Fibroblast of skin of left quadriceps (primary cell): ENCODE measurements at places on chromosomes 1 and 21.

- DNase-seq: no peak
Measured at GRCh38 chr1:27648602-27649305, 13.8 kb upstream of the FGR start.

- no peak for DNase-seq
Measured at GRCh38 chr1:116374353-116375147, 1.5 kb downstream of the ATP1A1 start.

DNA sequence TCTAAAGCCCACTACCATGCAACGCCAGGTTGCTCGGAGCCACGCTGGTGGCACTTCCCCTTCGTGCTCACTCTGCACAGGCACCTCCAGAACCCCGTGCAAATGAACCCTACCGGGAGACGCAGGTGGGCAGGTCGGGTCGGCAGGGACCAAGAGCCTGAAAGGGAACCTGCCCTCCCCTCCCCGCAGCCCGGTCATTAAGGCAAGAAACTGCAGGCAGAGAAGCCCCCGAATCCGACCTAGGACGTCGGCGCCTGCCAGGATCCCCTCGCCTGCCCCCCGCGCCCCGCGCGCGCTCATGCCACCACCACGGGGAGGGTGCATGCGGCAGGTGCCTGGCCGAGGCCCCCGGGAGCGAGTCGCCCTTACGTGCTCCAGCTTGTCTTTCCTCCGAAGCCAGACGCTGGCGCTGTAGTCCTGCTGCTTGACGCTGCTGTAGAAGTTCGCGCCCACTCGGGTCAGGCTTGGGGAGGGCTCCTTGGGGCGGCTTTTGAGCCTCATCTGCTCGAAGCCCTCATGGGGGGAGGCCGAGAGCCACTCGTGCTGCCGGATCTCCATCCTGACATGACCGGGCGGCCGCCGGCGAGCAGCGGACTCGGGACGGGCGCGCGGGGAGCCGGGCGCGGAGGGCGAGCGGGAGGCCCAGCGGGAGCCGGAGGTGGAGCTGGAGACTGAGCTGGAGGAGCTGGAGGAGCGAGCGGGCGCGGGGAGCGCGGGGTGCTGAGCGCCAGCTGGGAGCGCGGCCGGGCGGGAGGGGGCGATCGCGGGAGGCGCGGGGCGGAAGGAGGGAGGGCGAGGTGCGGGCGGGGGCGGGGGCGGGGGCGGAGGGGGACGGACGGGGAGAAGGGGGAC is 552 bp downstream of the PLD5 start:
- DNase-seq: no peak

- DNase-seq: no peak
Measured at GRCh38 chr1:57376041-57376440, 47.8 kb downstream of the DAB1 start.

- DNase-seq: no peak
Measured at GRCh38 chr1:93468662-93469061, 20.7 kb downstream of the FNBP1L start.

DNA sequence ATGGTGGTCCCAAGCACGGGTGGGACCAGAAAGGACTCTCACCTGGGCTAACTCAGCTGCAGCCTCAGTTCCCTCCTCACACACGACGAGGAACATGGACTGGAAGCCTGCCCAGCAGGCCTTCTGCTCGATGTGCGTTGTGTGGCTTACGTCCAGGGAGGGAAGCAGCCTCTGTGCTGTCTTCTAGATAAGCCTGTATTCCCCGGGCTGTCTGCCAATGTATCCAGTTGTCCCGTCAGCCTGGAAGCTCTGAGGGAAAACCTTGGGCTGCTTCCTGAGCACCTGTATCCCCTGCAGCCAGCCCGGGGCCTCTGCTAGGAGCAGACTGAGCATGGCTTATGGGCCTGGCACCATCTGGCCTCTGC is 10.5 kb downstream of the PCSK9 start:
- no peak for DNase-seq

- DNase-seq: no peak
Measured at GRCh38 chr1:115126516-115126915, 37.2 kb upstream of the TSPAN2 start.

GRCh38 chr1:66996018-66996682 is 57.8 kb downstream of the SLC35D1 start:
- DNase-seq: peak; percentile 46

DNA sequence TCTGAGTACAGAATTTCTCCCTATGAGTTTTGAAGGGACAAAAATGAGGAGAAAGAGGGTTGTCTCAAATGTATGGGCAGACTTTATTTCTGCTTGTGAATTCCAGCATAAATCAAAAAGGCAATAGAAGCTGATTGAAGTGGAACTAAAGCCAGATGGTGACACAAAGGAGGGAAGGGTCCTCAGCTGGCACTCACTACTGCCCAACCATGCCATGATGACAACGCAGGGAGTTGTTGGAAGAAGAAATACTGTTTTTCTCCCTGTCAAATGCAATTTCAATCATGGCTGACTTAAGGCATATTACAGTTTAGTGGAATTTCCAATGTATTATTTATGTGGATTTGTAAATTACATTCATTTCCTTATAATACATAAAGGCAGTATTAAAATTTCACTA is 805.8 kb downstream of the ADGRL2 start:
- DNase-seq: no peak

GRCh38 chr21:34031835-34032370 is 41.5 kb upstream of the MRPS6 start:
- no peak for DNase-seq

DNA sequence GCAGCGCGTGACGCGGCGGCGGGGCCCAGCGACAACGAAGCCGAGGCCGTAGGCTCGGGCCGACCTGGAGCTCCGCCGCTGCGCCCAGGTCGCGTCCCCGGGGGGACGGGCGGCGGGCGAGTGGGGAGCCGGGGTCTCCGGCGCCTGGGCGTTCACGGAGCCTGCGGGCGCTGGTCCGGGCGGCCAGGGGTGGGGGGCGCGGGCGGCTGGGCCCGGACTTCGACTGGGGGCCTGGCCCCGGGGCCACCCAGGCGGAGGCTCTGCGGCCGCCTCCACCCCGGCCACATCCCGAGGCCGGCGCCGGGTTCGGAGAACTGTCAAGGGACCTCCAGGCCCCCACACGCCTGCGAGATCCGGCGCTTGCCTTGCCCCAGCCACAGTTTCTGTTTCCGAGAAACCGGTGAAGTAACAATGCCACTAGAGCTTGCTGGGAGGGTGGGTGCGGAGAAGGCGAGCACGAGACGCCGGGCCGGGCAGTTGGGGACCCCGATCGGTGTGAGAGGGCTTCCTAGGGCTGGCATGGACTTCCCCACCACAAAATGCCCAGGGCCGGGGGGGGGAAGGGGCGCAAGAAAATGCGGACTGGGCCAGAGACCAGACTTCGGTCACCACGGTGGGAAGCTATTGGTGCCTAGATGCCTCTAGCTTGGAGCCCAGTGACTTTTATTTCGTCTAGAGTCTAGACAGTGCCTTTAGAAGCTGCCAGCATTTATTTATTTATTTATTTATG is 501 bp downstream of the FBXO6 start:
- no peak for DNase-seq

GRCh38 chr1:183238071-183238470 is 52.0 kb downstream of the LAMC2 start:
- DNase-seq: peak; percentile 12

DNA sequence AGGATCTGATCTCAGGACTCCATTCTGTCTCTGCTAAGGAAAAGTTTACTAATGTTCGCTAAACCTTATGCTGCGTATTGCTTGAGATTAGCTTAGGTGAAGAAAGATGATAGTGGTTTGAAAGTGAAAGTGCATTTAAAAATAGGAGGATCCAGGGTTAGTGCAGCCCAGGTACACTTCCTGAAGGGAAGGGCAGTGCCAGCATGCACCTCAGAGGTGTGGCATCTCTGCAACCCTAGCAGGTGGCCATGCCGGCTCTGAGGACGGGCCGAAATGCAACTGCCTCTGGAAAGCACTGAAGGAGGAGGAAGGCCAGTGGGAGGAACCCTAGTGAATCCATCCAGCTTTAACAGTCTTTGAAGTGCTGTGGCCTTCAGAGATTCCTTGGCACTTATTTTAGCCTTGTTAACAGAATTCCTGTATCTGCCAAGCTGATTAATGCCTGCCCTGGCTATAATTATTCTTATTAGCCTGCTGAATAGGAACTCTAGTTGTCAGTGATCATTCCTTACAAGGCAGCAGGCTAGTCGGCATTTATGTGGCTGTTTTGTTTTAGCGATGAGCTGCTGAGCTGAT is 5.5 kb downstream of the PTGFRN start:
- no peak for DNase-seq

- DNase-seq: peak; percentile 48
Measured at GRCh38 chr1:33338440-33339211, 17.7 kb upstream of the A3GALT2 start.

DNA sequence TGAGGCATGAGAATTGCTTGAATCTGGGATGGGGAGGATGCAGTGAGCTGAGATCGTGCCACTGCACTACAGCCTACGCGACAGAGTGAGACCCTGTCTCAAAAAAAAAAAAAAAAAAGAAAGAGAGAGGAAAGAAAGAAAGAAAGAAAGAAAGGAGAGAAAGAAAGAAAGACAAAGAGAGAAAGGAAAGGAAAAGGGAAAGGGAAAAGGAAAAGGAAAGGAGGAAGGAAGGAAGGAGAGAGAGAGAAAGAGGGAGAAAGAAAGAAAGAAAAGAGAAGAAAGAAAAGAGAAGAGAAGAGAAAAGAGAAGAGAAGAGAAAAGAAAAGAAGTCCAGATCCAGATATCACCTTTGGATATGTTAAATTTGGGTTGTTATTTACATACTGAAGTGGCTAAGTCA is 106.0 kb downstream of the DPYD start:
- DNase-seq: no peak

GRCh38 chr1:65001231-65001792 is 35.0 kb upstream of the JAK1 start:
- DNase-seq: no peak

- DNase-seq: no peak
Measured at GRCh38 chr1:92315766-92316599, 17.1 kb downstream of the RPAP2 start.

GRCh38 chr21:16194788-16195537 is 465.2 kb downstream of the USP25 start:
- DNase-seq: no peak

GRCh38 chr1:238451781-238452310 is 561.1 kb upstream of the ZP4 start:
- no peak for DNase-seq
